ENCODE measurements at places on chromosomes 5 and 9. TPM values are rescaled to one million over a fixed set of nuclear protein-coding genes. Genes with fewer than 3 reads are reported as not detected.

The KIF12 gene
- 0.84 TPM for total RNA-seq

The AMACR gene
- total RNA-seq, result 5.6 TPM

The TSLP gene
- 1.5 TPM for total RNA-seq

The ADAMTS2 gene
- total RNA-seq, result 79.4 TPM

The RNF180 gene
- total RNA-seq, result 13.0 TPM

The KCNV2 gene
- total RNA-seq, result not detected

The CCNJL gene
- 0.80 TPM for total RNA-seq

The CCDC112 gene
- 4.3 TPM for total RNA-seq

The FOXD4 gene
- total RNA-seq, result 0.32 TPM

The GPRIN1 gene
- 1.3 TPM for total RNA-seq

The RANBP3L gene
- not detected for total RNA-seq

The C6 gene
- total RNA-seq, result 6.8 TPM

The ACOT12 gene
- not detected for total RNA-seq

The PCDHB15 gene
- total RNA-seq, result 3.4 TPM

The RHOBTB3 gene
- total RNA-seq, result 160 TPM

The AGXT2 gene
- total RNA-seq, result not detected

The FBP2 gene
- total RNA-seq, result not detected

The ASPN gene
- 4.0 TPM for total RNA-seq

The SVEP1 gene
- 359 TPM for total RNA-seq

The BTNL3 gene
- 0.29 TPM for total RNA-seq

The CYFIP2 gene
- 7.3 TPM for total RNA-seq

The OR1Q1 gene
- total RNA-seq, result not detected

Data from mesenteric fat pad (tissue), 1 donor.